ENCODE measurements at places on chromosomes 5 and 9.

DNA sequence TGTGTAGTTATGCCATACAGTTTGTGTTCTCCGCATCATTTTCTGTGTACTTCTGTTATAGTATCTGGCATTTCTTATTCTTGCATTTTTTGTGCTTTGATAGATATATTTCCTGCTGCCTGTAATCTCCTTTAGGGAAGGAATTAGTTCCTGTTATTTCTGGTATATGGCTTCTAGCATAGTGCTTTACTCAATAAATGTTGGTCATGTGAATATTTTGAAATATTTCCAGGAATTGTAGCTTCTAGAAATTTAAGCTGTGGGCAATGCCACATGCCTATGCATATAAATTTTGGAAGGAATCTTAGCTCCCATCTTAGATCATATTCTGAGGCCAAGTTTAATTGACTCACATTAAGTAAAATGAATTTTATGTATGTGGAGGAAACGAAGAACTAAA is 11.5 kb upstream of the PRRC1 start:
- DNase-seq = no peak

GRCh38 chr5:96203761-96204160 is 229.3 kb downstream of the PCSK1 start:
- DNase-seq = no peak

DNA sequence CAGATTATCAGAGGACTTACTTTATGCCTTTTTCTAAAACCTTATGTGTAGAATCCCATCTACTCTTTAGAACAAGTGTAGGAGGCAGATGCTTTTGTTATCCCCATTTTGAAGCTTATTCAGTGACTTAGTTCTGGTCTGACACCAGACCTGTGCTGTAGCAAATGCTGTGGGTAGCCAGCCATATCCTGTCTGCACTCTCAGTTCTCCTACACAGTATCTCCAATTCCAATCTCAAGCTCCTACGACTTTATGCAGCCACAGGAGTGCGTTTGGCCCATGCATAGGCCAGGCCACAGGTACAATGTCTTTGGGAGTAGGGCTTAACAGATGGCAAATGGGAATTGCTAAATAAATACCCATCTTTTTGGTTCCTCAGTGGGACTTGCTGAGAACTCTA is 292.6 kb downstream of the MCTP1 start:
- no peak for DNase-seq

- no peak for DNase-seq
Observed at GRCh38 chr9:132210472-132211145, 48.8 kb downstream of the NTNG2 start.

- no peak for DNase-seq
Observed at GRCh38 chr5:40312205-40312604, 367.5 kb upstream of the PTGER4 start.

DNA sequence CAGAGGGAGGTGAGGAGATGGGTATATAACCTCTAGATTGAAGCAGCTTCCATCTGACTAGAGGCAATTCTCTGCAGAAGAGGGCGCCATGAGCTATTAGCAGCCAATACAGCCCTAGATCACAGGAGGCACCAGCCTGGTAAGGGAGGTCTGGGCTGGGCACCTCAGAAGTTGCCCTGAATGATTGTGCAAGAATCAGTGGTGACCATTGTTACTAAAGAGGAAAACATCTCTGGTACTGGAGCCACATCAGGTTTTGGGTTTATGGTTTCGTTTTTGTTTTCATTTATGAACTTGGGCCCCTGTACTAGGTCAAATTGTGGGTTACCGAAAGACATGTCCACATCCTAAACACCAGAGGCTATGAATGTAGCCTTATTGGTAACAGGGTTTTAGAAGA is 342.0 kb downstream of the MLLT3 start:
- no peak for DNase-seq

- no peak for DNase-seq
Observed at GRCh38 chr5:56178823-56179222, 54.3 kb downstream of the ANKRD55 start.

DNA sequence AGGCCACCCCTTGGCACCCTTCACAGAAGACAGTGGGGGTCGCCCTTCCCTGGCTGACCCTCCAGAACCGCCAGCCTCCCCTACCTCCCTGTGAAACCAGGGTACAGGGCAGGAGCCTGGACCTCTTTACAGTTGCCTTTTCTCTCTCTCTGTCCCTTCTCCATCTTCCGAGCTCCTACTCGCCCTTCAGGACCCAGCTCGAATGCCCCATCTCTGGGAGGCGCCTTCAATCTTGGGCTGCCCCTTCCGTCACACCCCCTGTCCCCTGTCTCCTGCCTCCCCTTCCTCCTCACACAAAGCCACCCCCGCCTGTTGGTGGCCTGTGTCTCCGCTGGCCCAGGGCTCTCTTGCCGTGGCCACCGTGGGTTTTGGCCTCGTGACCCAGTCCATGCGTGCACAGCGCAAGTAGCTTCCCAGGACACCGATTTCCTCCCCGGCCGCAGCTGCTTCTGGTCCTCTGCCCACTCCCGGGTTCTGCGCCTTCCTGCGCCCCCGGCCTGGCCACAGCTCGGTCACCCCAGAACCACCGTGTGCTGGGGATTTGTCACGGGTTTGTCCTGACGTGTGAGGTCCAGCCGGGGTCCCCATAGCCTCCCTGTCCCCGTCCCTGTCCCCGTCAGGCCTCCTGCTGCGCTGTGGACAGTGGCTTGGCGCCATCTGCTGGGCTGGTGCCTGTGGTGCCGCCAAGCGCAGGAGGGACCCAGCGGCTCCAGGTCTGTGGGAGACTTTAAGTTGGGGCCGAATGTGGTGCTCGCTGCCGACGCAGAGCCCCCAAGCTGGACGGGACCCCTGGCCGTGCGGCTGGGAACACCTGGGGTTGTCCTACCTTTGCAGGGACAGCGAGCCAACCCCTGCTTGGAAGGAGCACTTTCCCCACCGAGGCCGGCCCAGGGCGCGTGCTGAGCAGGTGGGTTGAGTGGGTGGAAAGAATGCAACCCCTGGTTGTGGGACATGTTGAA is 4.0 kb upstream of the TMEM250 start:
- peak; percentile 60 for DNase-seq

DNA sequence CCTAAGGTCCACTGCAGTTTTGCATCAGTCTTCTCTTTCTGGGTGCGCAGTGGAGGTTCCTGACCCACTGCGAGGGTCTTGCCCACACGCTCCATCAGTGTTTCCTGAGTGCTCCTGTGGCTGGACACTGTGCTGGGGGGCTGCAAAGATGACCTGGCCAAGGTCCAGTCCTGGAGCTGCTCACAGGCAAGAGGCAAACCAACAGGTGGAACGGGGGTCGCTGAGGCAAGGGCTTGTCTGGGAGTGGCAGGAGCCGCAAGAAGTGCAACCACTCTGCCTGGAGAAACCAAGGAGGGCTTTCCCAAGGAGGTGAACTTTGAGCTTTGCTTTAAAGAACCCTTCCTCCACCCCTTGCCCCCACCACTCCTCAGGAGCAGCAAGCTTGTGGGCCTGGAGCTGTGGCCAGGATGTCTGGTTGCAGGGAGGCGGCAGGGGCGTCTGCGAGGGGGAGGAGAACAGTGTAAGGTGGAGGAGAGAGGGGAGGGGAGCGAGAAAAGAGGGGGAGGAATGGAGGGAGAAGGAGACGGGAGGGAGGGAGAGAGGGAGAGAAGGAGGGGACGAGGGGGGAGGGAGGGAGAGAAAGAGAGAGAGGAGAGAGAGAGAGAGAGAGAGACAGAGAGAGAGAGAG is 444 bp upstream of the CPLX2 start:
- no peak for DNase-seq

GRCh38 chr9:95021166-95021886 is 294.8 kb downstream of the AOPEP start:
- no peak for DNase-seq

- DNase-seq = no peak
Observed at GRCh38 chr9:95494022-95494415, 22.8 kb downstream of the PTCH1 start.

DNA sequence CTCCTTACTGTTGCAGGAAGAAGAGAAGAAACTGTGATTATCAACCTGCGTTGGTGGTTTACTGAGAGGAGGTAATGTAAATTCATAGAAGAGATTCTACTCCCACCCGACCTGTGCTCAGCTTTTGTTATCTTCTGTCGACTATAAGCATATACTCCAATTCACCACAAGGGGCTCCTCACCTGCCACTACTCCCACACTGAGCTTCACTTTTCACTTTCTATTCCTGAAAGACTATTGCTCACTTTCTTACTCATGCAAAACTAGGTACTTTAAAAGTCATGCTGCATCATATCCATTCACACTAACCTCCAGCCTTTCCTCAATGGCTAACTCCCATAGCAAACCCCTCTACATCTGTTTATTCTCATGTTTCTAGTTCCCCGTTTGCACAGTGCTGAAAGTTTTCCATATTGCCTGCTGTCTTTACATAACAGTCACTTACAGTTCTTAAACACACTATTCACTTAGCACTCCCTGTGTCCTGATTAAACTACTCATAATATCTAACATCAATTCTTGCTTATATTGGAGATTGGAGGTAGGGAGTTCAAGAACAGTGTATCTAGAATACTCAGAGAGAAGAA is 1062.6 kb downstream of the NR2F1-AS1 start:
- no peak for DNase-seq

DNA sequence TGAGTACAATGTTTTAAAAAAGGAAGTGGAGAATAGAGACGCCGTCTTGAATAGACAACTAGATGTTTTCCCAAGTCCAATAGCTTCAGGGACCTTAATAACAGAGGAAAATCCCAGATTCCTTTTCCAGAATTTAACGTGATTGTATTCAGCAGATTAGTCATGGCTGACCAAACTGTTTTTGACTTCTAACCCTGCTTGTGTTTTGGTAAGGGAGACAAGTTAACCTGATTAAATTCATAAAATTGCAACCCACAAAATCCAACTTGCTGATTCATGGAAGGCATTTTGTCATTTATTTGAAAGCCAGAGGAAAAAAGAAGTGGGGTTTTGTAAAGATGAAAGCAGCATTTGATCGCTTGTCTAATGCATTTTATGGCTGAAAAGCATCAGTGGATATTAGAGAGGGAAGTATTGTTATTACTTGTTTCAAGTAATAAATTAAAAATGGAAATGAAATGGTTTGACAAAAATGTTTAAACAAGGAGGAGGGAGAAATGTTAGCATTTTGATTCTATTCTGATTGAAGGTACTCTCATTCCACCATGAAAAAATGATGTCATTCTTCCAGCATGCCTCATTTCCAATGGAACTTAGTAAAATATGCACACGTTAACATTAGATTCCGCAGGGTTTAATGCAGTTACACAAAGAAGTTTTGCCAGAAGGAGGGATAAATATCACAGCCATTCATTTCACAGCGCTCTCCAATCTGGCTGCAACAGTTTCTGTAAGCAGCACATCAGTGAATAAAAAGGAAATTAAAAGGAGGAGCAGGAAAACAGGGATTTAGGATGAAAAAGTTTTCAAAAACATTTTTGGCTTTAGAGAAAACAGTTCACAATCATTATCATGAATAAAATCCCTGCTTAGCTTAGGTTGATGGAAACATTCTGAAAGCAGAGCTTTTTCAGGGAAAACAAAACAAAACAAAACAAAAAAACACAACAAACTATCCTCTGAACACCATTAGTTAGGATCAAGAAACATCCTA is 314.7 kb downstream of the PRR16 start:
- DNase-seq = no peak

DNA sequence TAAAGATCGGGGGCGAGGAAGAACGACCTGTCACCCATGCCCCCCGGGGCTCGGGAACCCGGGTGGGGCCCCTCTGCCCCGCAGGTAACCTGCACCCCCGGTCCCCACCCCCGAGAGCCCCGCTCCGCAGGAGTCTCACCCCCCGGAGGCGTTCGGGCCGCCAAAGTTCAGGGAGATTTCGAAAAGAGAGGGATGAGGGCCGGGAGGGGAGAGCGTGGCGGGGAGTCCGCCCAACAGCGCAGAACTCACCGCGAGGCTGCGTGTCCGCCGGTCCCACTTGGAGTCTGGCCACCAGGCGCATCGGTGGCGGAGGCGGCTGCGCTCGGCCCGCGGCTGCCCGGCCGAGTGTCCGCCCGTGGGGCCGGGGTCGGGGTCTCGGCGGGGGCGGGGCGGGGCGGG is at the start of gene PHF19:
PHF19 (minus strand) TSS at position 347 of the 399 bp plus-strand sequence. CDS start 2,447 bp downstream, outside the sequence.
- no peak for DNase-seq

GRCh38 chr5:81854915-81855314 is 104.0 kb upstream of the SSBP2 start:
- no peak for DNase-seq

- DNase-seq = no peak
Observed at GRCh38 chr5:170738840-170739239, 44.7 kb upstream of the GABRP start.

DNA sequence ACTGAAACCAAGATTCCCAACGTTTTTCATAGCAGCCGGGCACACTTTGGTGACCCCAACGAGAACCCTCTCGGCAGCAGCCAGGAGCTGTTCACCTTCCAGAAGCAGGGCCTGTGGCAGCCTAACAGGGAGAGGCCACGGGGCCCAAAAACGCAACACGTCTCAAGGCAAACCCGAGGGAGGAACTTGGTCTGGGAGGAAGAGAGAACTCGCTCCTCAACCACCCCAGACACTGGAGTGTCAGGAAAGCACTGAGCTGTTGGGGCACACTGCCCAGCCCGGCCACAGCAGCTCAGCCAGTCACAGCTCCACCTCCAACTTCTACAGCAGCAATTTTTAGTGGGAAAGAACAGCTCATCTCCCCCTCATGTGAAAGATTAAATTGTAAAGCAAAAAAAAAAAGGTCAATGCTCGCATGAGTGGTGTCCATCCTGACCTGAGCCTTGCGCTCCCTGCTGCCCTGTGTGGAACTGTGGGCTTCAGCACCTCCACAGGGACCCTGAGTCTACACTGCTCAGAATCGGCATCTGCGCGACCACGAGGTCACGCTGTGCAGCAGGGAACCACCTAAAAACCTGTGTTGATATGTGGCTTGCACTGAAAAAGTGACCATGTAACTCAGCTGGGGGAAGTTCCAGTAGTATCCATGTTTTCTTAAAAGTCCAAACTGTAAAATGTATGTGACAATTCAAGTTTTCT is 55.0 kb downstream of the IPPK start:
- no peak for DNase-seq

GRCh38 chr5:83101514-83101913 is 24.2 kb downstream of the XRCC4 start:
- no peak for DNase-seq

DNA sequence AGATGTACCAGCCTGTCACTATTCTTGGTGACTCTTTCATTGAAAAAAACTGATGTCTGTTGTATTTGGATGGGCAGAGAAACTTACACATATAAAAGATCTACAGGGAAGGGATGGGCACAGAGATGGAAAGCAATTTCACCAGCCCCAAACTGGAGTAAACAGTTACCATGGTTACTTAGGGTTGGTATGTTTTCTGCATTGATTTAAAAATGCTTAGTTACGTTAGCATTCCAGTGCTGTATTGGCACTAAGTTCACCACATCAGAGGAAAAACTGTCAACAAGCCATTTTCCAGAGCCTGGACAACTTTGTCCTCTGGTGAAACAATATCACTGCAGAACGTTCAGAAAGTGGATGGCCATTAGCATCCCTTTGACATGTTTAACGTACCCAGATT is 28.0 kb downstream of the MARCHF3 start:
- no peak for DNase-seq

DNA sequence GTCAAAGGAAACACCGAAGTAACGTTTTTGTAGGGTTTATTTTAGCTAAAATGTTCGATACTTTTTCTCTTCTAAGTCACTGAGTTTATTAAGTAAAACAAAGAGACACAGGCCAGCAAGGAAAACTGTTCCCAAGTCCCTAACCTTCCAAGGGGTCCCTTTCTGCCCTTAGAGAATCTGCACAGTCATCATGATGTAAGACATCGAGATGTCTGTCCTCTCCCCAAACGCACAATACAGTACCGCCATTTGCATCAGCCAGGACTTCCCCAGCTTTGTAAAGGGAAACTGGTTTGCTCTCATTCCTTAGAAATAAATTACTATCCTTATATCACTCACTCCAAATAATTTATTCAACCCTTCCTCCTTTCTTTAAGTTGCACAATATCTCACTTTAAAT is 89.3 kb downstream of the MARCHF11 start:
- no peak for DNase-seq

- DNase-seq = no peak
Observed at GRCh38 chr5:31194468-31194813, 955 bp downstream of the CDH6 start.
